ENCODE measurements at places on chromosomes 6 and 20.
A peak's percentile ranks its signal among the peaks of the same experiment; 100 is the strongest.

GRCh38 chr6:93447874-93448273 lies 28.5 kb upstream of the EPHA7 start:
- DNase-seq: no peak

DNA sequence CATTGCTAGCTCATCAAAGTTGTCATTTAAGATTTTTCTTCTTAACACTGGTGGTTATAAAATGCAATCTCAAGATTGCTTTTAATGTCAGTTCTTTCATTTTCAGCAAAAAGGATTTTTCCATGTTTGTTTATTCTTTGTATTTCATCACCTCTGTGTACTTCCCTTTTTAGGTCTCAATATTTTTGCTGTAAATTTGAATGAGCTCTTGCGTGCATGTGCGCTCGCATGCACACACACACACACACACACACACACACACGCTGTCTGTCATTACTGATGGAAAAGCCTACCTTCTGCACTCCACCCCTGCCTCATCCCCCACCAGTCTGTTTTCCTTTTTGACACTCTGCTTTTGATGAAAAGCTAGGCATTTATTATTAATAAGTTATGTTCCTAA lies 85.3 kb upstream of the FYN start:
- DNase-seq: no peak

GRCh38 chr20:8940326-8940725 lies 128.6 kb upstream of the PLCB4 start:
- no peak for DNase-seq

GRCh38 chr20:53547664-53548239 lies 45.9 kb downstream of the ZNF217 start:
- no peak for DNase-seq

GRCh38 chr6:9346923-9347322 lies 911.6 kb upstream of the SLC35B3 start:
- no peak for DNase-seq

- DNase-seq: no peak
These were observed 42.4 kb upstream of the EYA4 start for GRCh38 chr6:133198725-133199124.

- DNase-seq: no peak
These were observed 9.0 kb downstream of the ADA start for GRCh38 chr20:44642203-44643153.

GRCh38 chr20:47181056-47181862 lies 175.2 kb downstream of the ZMYND8 start:
- no peak for DNase-seq

- DNase-seq: no peak
These were observed 23.4 kb downstream of the CASP8AP2 start for GRCh38 chr6:89853068-89853467.

DNA sequence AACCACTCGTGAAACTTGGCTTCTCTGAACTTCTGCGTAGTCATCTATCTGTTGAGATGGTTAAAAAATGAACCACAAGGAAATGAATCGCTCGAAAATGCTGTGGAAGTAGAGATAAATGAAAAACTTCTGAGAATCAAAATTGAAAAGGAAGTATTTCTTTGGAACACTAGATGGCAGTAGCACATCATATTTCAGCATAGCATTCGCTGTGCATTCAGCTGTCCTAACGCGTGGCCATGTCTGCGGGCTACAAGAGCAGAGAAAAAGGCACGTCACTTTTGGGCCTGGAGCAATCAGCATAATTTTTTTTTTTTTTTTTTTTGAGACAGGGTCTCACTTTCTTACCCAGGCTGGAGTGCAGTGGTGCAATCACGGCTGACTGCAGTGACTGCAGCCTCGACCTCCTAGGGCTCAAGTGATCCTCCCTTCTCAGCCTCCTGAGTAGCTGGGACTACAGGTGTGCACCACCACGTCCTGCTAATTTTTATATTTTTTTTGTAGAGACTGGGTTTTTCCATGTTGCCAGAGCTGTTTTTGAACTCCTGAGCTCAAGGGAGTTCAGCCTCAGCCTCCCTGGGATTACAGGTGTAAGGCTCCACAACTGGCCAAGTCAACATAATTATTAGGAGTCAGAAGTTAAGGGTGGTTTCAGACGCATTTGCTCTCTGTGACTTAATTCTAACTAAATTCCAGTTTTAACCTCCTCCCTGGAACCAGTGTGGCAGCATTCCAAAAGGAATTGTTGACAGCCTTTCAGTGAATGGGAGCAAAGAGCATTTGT lies 8.8 kb upstream of the PERP start:
- no peak for DNase-seq

DNA sequence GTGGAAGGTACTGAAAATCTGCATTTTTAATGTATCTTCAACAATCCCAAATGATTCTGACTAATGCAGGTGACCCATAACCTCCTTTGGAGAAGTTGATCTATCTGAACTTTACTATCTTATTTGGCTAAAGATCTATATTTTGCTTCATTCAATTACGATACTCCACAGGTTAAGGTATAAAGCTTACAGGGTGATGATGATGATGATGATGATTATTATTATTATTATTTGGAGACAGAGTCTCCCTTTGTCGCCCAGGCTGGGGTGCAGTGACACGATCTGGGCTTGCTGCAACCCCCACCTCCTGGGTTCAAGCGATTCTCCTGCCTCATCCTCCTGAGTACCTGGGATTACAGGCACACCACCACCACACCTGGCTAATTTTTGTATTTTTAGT lies 13.1 kb downstream of the TOP1 start:
- no peak for DNase-seq

GRCh38 chr20:13877793-13878192 lies 93.0 kb downstream of the NDUFAF5 start:
- no peak for DNase-seq

DNA sequence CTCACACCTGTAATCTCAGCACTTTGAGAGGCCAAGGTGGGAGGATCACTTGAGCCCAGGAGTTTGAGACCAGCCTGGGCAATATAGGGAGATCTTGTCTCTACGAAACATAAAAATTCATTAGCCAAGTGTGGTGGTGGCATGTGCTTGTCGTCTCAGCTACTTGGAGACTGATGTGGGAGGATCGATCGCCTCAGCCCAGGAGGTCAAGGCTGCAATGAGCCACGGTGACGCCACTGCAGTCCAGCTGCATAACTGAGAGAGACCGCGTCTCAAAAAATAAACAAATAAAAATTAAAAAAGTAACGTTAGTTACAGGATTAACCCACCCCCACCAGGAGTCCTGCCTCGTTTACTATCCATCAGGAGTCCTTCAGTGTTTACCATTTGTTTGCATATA lies 345.1 kb downstream of the BTBD3 start:
- DNase-seq: no peak

DNA sequence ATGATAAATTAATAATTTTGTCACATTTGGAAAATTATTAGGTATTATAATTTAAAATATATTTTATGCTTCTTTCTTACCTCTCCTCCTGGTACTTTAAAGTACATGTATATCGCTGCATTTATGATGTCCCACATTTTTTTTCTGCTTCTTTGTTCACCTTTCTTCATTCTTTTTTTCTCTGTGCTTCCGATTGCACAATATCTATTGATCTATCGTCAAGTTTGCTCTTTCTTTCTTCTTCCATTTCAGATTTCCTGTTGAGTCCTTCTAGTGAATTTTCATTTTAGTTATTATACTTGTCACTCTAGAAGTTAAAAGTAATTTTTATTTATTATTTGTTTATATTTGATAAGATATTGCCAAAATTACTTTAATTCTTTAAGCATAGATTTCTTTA lies 441.0 kb upstream of the HS3ST5 start:
- no peak for DNase-seq

GRCh38 chr6:148805777-148806176 lies 58.9 kb downstream of the UST start:
- DNase-seq: no peak

DNA sequence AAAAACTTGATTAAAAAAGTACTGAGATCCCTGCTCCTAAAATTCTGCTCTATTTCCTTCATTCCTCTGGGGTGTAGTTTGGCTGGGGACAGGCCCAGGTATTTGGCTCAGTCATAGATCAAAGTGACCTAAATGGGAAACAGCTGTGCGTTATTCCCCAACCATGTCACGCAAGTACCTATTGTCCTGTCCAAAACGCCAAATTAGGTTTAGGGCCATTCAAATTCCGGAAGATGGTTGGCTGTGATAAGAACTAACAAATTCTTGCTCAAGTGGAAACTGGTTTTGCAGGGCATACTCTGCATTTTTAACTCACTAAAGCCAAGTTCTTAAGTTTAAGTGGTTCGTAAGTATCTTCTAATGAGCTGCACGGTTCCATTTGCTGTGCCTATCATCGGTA lies 147.6 kb upstream of the TMEM170B start:
- DNase-seq: no peak

- no peak for DNase-seq
These were observed 121.9 kb upstream of the AGPAT4 start for GRCh38 chr6:161395716-161396231.

- DNase-seq: no peak
These were observed 34.0 kb downstream of the NT5E start for GRCh38 chr6:85483846-85484245.

GRCh38 chr6:53744321-53744720 lies 50.5 kb upstream of the LRRC1 start:
- no peak for DNase-seq

GRCh38 chr20:4770026-4770425 lies 48.3 kb downstream of the PRND start:
- no peak for DNase-seq

DNA sequence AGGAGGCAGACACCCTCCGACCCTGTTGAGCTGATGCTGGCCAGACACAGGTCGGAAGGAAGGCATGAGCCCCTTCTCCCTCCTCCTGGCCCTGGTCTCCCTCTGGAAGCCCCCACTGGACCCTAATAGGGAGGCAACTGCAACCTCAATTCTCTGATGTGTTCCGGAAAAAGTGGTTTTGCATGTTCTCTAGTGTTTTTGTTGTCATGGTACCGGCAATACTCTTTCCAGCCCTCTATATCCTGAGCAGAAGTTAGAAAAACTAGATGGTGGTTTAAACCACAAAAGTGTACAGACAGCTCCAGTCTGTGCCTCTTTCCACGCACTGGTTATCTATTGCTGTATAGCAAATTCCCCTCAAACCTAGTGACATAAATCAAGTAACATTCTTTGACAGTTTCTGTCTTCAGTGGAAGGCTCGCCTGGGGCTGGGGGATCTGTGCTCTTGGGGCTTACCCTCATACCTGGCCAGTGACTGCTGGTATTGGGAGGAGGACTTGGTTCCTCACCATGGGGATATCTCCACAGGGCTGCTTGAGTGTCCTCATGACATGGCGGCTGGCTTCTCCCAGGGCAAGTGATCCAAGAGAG lies 37.0 kb downstream of the SYTL3 start:
- no peak for DNase-seq

- no peak for DNase-seq
These were observed 1100.6 kb upstream of the CITED2 start for GRCh38 chr6:140475086-140475485.

DNA sequence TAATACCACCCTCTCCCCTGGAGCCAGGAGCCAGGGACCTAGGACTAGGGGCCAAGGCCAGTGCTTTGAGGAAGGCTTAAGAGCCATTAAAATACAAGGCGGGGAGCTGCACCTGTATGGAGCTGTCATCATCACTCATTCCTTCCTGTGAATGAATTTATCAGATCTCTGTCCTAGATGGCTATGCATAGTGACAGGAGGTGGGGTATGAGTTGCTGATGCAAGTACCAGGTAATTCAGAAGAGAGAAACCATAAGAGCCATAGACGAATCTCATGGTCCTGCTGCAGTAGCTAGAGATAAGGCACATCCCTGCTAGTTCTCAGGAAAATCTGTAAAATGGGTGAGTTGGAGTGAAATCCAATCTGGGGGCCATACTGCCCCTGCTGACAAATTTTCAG lies 10.3 kb downstream of the GRM4 start:
- DNase-seq: no peak

GRCh38 chr6:28880894-28881780 lies 42.6 kb downstream of the TRIM27 start:
- DNase-seq: peak; percentile 30

- no peak for DNase-seq
These were observed 43.0 kb upstream of the HLA-E start for GRCh38 chr6:30446259-30446658.

DNA sequence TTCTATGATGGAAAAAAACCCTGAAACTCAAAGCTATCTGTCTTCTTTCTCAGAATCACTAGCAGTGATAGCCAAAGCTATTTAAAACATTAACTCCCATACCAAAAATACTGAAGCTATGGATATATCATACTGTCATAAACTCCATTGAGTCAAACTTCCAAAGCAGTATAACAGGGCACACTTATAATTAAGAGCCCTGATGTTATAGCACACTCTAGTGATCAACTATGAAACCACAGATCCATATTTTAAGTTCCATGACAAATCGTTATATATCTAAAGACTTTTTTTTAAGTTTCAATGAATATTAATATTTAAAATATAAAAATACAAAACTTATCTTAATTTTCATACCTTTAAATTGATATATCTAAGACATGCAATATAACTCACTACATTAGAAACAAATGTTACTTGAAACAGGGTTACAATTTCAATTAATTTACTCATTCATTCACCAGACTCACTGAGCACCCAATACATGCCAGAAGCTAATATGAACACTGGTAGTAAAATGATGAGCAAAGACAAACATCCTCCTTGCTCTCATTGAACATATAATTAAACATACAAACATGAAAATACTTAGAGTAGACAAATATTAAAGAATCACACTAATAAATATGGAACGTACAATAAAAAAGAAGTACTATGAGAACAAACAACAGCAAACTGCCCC lies 69.3 kb downstream of the IBTK start:
- DNase-seq: no peak

- no peak for DNase-seq
These were observed 74.7 kb downstream of the GPR63 start for GRCh38 chr6:96762599-96762998.

DNA sequence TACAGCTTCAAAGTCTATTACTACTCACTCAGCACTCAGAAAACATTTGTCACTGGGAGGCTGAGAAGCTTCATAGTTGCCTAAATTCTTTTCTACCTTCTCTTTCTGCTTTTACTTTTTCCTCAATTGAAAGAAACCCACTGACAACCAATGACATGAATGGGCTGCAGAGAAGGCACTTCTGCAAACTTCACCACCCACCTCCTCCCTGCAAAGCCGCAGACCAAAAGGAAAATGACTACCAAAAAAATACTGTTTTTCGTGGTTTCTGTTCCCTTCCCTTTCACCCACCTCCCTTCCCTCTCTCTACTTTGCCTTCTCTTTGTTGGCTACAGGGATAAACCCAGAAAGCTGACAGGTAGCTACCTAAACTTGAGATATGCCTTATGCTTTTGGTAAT lies 3.2 kb downstream of the GNAS-AS1 start:
- DNase-seq: no peak

DNA sequence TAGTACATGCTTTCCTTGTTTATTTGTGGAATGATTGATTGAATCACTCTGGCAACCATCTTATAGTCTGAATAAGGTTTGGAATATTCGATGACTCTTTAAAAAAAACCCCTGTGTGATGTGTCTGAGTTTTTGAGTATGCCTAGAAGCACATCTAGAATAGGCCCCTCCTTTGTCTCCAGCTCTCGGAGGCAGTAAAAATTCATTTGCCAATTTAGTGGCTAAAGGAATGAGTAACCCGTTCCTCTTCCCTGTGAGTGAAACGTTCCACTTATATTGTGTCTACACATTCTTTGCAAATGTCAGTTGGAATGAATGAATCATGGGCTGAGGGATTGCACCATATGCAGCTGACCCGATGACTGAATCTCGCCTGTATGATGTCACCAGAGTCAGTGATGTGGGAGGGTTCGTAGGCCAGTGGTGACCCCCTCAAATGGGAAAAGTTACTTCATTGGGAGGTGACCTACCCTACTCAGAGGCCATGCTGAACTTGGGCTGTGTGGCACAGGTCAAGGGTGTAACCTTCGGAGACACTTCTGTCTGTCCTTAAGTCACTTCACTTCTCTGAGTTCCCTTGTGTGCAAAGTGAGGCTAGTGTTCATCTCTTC lies 21.6 kb downstream of the MOCS3 start:
- DNase-seq: no peak
